ENCODE measurements at places on chromosomes 3 and 15.
A peak's percentile ranks its signal among the peaks of the same experiment; 100 is the strongest.

- DNase-seq, result no peak
Measured at GRCh38 chr3:146156666-146157314, 4.2 kb downstream of the PLOD2 start.

- no peak for DNase-seq
Measured at GRCh38 chr3:152706991-152707713, 127.8 kb upstream of the P2RY1 start.

DNA sequence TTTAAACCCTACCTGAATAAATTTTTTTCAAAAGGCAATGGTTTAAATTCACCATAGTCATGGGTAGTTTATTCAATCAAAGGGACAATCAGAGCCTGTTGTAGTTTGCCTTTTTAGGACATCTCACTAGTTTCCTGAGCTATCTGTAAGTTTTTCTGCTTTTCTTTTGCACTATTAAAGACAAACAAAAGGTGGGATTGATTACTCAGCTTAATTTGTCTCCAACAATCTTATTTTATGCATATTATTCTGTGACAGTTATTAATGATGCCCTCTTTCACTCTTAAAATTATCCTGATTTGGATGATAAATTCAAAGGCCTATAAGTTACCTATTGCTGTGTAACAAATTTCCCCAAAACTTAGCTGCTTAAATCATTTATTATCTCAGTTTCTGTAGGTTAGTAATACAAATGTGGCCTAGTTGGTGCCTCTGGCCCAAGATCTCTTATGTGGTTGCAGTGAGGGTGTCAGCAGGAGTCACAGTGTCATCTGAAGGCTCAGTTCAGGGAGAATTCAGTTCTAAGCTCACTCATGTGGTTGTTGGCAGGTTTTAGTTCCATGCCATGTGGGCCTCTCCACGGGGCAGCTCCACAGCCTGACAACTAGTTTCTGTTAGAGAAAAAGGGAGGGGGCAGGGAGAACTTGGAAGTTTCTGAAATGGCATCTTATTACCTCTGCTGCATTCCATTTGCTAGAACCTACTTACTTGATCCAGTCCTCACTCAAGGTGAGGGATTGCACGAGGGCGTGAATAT is 16.0 kb downstream of the ARMC8 start:
- no peak for DNase-seq

GRCh38 chr3:124014366-124014942 is 22.5 kb upstream of the ROPN1 start:
- DNase-seq, result no peak

GRCh38 chr3:57227930-57228751 is 612 bp downstream of the APPL1 start:
- DNase-seq, result peak; percentile 42

- no peak for DNase-seq
Measured at GRCh38 chr3:115423170-115423569, 200.1 kb upstream of the GAP43 start.

DNA sequence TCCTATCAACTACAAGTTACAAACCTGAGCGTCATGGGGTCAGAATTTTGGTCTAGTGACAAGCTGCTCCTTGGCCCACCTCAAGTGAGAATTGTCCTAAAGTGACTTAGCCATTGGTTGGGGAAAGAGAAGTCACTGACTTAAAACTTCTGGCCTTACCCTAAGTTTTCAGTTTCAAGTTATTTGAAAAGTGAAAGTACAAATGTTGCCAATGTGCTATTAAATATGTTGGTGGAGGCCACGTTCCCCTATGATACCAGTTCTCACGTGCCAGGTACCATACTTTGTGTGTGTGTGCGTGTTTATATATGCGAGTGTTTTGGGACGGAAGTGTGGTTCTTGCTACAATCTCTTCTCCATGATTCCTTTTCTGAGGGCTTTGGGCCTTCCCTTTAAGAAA is 22.6 kb upstream of the RASGRP1 start:
- DNase-seq, result no peak

All from right renal cortex interstitium (tissue), 3 donors.